ENCODE measurements at places on chromosomes 13 and 19.

DNA sequence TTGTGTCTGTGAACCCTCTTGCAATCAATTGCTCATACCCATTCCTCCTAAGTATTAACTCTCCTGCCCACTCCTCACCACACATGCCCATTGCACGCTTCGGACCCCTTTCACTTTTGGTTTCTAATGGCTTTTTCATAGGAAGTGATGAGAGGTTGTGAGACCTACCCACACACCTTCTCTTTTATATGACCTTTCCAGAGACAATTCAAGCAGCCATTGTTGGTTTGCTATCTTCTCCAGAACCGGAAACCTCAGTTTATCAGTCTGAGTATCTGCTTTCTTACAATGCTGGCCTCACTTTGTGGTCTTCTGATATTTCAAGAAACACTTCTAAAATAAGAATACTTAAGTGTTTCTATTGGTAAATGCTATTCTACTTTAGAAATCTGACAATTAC, 1550.8 kb upstream of the SLC10A2 start:
- no peak for DNase-seq

DNA sequence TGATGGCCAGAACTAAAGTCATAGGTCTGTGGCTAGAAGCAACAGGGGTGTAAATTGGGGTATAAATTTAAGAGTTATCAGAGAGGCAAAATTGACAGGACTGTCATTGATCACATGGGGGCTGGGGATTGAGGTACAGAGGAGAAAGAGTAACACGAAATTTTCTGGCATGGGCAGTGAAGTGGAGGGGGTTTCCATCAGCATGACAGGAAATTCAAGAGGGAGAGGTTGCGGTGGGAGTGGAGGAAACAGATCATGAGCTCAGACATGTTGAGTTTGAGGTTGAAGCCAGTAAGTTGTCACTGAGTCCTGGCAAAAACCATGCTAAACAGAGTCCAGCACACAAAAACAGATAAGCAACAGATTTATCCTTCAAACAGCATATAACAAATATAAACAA, 192.1 kb upstream of the TSC22D1 start:
- DNase-seq: no peak

- DNase-seq: no peak
Observed at GRCh38 chr19:28966737-28967399, 246.1 kb downstream of the UQCRFS1 start.

DNA sequence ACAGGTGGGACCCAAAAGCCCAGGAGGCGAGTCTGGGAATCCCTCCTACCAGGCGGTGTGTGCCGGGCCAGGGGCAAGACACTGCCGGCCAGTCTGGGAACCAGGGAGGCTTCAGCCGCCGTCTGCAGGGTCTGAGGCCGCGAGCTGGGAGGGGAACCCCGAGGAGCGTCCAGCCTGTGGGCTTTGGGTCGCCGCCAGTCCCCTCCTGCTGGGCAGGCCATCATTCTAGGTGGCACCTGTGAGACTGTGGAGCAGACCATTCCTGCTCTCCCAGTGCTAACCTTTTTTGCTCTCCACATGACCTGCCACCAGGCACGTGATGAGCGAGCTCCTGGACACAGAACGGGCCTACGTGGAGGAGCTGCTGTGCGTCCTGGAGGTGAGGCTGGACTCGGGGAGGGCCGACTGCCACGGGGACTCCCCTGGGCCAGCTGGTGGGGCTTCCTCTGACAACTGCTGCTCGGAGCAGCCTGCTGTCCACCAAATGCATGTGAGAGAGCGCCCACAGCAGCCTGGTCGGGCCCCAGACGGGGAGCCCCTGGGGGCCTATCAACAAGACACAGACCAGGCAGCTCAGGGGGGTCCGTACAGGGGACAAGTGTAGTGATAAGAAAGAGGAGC, 24.6 kb upstream of the F7 start:
- DNase-seq: no peak

DNA sequence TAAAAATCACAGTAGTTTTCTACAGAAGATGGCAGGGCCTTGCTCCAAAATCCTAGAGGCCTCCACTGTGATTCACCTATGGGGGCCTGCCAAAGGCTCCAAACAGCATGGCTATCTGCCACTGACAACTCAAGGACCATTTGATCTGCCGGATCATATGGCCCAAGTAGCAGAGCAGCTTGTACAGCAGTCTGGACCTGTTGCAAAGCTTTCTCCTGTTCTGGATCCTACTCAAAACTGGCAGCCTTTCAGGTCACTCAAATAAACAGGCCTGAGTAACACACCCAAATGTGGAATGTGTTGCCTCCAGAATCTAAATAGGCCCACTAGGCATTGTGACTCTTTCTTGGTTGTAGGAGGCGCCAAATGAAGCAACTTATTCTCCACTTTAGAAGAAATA, 1049.3 kb downstream of the PCDH9 start:
- DNase-seq: peak; percentile 2

DNA sequence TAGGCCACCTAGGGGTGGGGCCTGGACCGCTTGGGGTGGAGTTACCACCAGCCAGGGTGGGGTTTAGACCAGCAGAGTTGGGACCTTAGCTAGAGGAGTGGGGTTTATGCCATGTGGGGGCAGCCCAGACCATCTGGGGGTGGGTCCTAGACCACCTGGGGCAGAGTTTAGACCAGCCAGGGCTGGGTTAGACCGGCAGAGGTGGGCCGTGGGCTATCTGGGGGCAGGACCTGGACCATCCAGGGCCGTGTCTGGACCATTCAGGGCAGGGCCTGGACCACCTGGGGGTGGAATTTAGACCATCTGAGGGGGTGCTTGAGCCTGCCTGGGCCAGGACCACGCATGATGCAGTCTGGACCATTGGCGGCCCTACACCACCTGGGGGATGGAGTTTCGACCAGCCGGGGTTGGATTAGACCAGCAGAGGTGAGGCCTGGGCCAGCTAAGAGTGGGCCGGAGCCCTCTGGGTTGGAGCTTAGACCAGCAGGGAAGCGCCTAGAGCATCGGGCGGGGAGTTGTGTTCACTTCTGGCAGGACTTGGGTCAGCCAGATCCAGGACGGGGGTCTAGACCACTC, 10.0 kb upstream of the CACNG6 start:
- DNase-seq: no peak

GRCh38 chr13:107185889-107186288, 618.0 kb upstream of the ARGLU1 start:
- no peak for DNase-seq

- DNase-seq: no peak
Observed at GRCh38 chr13:51794964-51795363, 9.0 kb downstream of the DHRS12 start.

- DNase-seq: no peak
Observed at GRCh38 chr13:110293037-110293436, 13.9 kb downstream of the COL4A1 start.

- DNase-seq: peak; percentile 47
Observed at GRCh38 chr13:106573868-106574267, 5.9 kb upstream of the ARGLU1 start.

- no peak for DNase-seq
Observed at GRCh38 chr13:28185256-28185655, 46.9 kb downstream of the PAN3 start.

- no peak for DNase-seq
Observed at GRCh38 chr13:26861941-26862340, 101.4 kb upstream of the GPR12 start.

GRCh38 chr13:114128348-114128623, 4.1 kb downstream of the RASA3 start:
- no peak for DNase-seq

- DNase-seq: no peak
Observed at GRCh38 chr19:14237014-14237941, 31.3 kb upstream of the ADGRL1 start.

DNA sequence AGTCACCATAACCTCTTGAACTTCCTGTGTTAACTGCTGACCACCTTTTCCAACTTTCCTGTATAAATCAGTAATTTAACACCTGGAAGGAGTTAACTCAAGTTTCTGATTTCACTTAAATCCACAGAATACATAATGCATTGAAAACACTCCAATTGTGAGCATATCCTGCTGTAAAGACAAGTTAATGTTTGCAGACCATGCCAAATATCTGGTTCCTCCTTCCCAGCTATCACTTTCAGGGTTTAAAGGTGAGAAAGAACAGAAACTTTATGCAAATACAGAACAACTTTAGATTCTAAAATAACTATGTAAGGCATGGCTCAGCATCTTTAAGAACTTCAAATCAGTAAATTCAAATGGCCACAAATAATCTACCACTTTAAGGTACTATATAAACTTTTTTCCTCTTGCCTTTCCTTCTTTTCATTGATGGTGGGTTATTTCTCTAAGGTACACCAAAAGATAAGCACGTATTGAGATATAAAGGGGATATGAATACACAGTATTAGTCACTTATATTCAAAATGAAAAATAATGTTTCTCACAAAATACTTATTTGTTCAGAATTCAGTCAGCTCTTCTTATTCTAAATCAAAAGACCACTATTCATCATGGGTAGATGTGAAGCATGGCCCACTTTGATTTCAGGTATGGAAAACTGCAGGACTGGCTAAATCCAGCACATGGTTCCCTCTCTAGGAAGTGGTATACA, 6.6 kb upstream of the TPTE2 start:
- DNase-seq: no peak

DNA sequence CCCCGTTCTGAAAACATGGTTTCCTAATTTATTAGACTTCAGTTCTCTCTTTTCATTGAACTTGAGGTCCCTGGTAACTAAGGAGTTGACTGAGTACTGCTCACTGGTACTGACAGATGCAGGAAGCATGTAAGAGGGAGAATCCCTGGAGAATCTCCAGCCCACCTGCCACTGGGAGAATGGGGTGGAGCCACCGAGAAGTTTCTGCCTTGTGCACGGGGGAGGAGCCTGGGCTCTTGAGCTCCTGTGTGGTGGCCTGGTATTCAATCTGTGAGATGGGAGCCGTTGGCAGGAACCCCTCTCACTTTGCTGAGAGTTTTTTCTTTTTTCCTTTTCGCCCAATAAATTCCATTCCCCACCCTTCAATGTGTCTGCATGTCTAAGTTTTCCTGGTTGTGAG, 13.2 kb upstream of the AKAP11 start:
- no peak for DNase-seq

GRCh38 chr13:26621731-26622401, 64.4 kb downstream of the WASF3 start:
- DNase-seq: no peak

DNA sequence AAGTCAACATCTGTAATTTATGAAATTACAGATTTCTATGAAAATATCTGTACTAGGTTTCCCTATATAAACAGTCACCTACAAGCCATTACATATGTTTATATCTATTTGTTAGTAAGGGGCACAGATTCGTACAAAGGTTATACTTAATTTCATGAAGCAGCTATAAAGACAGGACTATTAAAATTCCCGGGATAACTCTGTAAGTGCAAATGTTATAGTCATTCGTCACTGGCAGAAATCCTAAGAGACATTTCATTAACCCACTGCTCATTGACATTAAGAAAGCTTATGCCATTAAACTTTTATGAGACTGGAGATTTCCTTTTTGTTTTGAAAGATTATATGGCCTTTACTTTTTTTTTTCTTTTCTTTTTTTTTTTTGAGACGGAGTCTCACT, 122.9 kb downstream of the MYO16 start:
- DNase-seq: no peak
